Articular chondrocyte of knee joint (primary cell): ENCODE measurements at places on chromosomes 1 and 21. TPM values are rescaled to one million over a fixed set of nuclear protein-coding genes. Genes with fewer than 3 reads are reported as not detected.

SESN2 gene
- 18.7 and 22.4 TPM in 2 replicates for total RNA-seq

CD1E gene
- total RNA-seq = not detected in 2 replicates

ASCL5 gene
- not detected in 2 replicates for total RNA-seq

TIAM1 gene
- 19.3 and 20.3 TPM in 2 replicates for total RNA-seq

PDPN gene
- 92.0 and 120 TPM in 2 replicates for total RNA-seq

ZNF281 gene
- total RNA-seq = 29.7 and 33.1 TPM in 2 replicates

RASSF5 gene
- 2.6 and 2.9 TPM in 2 replicates for total RNA-seq

CNR2 gene
- not detected in 2 replicates for total RNA-seq

TSTD1 gene
- 5.6 and 6.1 TPM in 2 replicates for total RNA-seq

IGSF9 gene
- not detected in 2 replicates for total RNA-seq

SPRR2E gene
- not detected in 2 replicates for total RNA-seq
